Activated T-cell treated with anti-CD3 and anti-CD28 coated beads, Interleukin-2, amount 50 U/mL, for 4 hours (primary cell): ENCODE measurements at places on chromosomes 5 and 9. TPM values are rescaled to one million over a fixed set of nuclear protein-coding genes. Genes with fewer than 3 reads are reported as not detected.

EXD3 gene
- 2.5 TPM for total RNA-seq

CDX1 gene
- total RNA-seq, result 0.13 TPM

ROR2 gene
- total RNA-seq, result 0.11 TPM

DNA sequence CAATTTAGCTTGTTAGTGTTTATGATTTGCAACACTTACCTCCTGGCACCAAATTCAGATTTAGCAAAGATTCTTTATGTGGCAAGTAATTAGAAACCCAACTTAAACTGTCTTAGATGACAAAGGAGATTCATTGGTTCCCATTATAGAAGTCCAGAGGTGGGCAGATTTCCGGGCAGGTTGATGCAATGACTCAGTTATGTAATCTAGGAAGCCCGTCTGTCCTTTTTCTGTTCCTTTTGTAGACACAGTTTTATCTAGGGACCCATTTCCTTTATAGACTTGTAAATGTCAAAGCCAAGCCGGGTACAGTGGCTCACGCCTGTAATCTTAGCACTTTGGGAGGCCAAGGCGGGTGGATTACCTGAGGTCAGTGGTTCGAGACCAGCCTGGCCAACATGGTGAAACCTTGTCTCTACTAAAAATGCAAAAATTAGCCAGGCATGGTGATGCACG is 20.3 kb upstream of the ANKRD33B start:
- no peak for DNase-seq

DNA sequence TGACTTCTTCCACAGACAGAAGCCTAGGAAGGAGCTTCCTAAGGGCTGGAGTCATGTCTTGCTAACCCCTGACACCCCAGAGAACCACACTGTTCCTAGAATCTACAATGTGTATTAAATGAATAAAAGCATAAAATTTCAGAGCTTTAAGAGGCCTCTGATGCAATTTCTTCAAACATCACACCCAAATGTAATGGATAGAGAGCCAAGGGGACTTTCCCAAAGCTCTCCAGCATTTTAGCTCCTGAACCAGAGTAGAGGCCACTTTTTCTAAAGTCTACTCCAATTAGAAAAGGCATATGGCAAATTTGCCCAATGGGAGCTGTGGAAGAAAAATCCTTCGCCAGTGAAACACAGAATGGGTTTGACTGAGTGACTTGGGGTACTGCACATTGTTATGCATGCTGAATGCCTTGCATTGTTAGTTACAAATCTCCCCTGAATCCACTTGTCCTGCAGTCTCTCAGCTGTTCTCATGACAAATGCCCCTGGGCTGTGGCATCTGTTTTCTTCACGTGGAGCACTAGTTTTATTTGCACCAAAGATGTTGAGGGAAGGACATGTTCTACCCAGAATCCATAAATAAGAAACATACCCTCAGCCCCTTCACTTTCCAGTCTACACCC is 334.0 kb downstream of the ASTN2 start:
- no peak for DNase-seq

- no peak for DNase-seq
Observed at GRCh38 chr5:104628911-104629310, 1066.3 kb upstream of the NUDT12 start.

GRCh38 chr5:34030048-34030447 is 13.0 kb downstream of the C1QTNF3 start:
- no peak for DNase-seq

DNA sequence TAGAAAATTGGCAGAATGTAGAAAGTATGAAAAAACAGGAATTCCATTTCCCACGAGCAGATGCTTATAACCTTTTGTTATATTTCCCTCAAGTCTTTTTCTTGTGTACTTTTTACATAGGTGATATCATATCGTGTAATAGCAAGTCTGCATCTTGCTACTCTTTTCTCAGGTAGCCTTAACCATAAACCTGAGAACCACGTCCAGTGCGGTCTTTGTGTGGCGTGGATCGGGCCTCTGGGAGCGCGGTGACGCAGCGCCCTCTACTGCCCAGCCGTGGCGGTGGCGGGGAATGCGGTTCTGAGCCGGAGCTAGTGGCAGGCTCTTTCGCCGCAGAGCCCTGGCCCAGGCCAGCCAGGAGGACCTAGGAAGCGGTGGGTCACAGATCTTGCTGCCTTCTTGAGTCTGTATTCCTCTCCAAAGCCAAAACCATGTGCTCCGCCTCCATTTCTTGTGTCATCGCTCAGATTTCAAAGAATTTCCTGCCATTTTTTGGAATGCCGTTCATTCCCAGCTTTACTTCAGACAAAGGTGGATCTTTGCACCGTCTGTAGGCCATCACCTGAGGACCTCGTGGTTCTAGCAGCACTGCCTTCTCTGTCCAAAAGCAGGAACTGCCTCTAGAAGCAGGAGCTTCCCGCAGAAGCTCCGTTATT is 71.9 kb downstream of the MVB12B start:
- peak; percentile 69 for DNase-seq
